D721Med (cell line): ENCODE measurements at places on chromosomes 2 and 18.
A peak's percentile ranks its signal among the peaks of the same experiment; 100 is the strongest.

GRCh38 chr2:130869441-130870160, 32.9 kb downstream of the ARHGEF4 start:
- no peak for DNase-seq

GRCh38 chr2:213199871-213200270, 48.5 kb upstream of the IKZF2 start:
- DNase-seq, result no peak

DNA sequence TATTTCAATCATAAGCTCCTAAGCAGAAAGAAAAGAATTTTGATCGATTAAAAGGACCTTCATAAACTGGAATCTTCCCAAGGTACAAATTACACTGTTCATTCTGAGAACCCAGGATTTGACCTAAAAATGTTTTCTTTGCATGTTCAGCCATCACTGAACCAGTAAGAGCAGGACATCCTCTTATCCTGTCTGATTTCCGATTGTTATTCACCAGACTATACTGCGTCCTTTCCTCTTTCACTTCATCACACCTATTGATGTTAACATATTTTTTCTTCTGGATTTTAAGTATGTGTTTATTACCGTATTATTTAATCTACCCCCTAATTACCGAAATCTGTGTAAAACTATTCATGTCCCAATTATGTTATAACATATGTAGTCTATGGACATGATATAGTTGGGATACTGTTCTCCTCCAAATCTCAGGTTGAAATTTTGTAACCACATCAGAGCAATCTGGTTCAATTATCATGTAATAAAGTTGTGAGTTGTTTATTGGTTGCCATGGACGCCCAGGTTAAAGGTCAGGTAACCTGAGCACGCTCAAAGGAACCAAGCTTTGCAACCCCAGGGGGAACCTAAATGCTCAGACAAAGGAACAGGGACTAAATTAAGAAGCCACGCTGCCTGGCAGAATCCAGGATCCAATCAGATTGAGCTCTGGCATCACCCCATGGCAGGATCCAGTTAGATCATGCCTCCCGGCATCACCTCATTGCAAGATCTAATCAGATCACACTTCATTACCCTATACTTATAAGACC, 11.6 kb upstream of the TBC1D8 start:
- DNase-seq, result no peak

DNA sequence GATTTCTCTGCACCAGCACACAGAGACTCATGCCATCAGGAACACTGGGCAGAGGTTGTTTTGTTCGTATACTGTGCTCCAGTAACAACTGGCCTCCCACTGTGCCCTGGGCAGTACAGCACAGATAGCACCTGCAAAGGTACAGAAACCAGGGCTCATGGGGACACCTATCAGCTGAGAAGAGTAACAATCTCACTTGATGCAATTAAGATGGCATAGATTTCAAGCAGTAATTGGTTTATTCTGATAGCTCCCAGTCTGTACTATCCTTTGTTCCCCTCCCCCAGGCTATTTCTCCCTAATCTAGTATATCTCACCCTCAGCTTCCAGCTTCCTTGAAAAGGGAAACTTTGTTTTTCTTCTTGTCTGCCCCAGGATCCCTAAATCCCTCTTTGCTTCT, 343.9 kb upstream of the MMADHC start:
- no peak for DNase-seq

- no peak for DNase-seq
These were observed 43.5 kb upstream of the ACTR3 start for GRCh38 chr2:113846429-113846828.

GRCh38 chr18:69945220-69946114, 2.2 kb downstream of the CD226 start:
- DNase-seq, result no peak

DNA sequence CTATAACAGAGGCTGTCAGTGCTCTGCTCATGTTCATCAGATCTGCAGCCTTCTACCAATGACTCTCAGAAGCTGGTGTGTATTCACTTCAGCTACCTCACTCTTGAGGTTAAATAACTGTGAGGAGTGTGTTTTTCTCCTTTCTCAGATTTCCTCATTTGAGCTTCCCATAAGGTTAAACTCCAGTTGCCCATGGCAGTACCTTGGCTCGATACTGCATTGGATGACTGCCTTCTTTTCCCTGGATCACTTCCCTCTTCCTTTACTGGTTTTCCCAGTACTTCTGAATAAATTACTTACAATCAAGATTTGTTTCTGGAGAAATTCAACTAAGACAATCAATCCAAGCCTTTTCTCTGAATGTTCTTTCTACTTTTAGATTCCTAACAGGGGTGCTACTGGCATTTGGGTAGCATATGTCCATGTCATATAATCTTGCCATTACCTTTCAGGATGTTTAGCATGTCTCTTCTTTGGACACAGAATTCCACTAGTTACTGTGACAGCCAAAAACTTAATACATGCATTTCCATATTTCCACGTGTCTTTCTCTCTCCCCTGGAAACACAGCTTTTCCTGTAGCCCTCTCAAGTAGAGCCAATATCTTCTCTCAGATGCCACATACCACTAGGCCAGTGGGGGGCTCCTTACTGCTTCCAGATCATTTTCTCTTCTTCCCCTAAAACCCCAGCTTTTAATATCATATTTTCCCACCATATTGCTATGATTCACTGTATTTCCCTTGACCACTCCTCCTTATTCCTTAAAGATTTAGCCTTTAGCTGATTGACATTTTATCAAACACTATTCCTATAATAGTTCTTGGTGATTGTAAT, 15.0 kb upstream of the SPOPL start:
- DNase-seq, result no peak

DNA sequence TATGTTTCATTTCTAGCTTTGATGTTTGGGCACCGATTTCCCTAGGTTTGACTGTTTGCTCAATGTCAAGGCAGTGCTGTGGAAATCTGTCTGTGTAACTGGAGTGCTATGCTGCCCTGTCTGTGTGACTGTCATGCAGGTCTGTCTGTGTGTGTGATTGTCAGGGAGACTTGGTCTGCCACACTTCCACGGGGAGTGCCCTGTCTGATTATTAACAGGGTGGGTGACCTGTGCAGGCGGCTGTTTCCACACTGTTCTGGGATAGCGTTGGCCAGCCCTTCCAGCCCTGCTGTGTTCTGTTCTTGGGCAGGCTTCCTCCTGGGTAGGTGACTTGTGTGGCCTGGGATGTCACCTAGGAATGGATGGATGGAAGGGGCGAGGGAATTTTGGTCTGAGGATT, 85.3 kb downstream of the FHOD3 start:
- no peak for DNase-seq

- DNase-seq, result peak; percentile 92
These were observed at the start of gene KCTD18 for GRCh38 chr2:200509612-200510433. Gene KCTD18 (minus strand): TSS chr2:200510068. CDS start chr2:200507016, 3,052 bp downstream.

GRCh38 chr2:12604341-12604740, 112.4 kb upstream of the TRIB2 start:
- no peak for DNase-seq

GRCh38 chr2:62313449-62314227, 117.7 kb downstream of the B3GNT2 start:
- DNase-seq, result no peak

DNA sequence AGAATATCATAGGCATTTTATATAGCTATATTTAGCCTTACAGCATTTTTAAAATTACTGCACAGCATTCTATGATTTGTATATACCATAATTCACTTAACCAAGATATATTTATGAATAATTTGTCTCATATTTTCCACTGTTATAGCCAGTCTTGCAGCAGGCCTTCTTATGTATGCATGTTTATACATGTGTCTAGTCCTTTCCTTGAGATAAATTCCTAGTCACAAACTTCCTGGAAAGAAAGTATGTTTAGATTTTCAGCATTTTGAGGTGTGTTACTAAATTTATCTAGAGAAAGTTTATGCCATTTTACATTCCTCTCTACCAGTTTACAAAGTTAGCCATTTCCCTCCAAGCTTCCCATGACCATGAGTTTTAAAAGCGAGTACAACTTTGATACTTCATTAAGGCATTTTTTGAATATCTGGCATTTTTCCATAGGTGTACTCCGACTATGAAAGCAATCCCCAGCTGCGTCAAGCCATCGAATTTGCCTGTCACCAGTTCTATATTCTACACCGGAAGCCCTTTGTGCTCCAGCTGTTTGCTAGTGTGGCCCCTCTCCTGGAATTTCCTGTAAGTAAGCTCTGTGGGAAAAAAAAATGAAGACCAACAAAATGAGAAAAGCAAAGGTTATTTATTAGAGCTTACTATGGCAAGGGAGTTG, 59.4 kb upstream of the RPE start:
- DNase-seq, result no peak

DNA sequence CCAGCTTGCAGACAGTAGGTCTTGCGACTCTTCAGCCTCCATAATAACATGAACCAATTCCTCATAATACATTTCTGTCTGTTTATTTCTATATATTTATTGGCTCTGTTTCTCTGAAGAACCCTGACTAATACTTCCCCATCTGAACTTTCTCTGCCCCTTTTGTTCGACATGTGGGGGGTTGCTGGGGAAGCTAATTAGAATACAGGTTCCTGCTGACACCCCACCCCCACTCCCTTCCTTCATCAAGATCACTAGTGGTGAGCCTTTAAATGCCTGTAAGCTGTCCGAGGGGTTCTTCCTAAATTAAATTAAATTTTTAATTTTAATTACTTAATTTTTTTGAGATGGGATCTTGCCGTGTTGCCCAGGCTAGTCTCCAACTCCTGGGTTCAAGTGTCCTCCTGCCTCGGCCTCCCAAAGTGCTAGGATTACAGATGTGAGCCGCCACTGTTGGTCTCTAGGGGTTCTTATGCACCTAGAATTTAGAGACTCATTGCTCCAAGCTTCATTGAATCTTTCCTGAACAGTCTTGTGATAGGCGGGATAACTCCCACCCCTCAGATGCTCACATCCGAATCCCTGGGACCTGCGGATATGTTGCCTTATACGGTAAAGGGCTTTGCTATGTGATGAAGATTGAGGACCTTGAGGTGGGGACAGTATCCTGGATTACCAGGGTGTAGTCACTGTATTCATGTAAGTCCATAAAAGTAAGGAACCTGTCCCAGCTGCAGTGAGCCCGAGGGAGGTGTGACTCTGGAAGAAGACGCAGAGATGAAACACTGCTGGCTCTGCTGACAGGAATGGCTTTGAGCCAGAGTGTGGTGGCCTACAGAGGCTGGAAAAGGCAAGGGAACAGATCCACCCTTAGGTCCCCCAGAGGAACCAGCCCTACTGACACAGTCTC, 26.2 kb downstream of the HPCAL1 start:
- DNase-seq, result no peak

DNA sequence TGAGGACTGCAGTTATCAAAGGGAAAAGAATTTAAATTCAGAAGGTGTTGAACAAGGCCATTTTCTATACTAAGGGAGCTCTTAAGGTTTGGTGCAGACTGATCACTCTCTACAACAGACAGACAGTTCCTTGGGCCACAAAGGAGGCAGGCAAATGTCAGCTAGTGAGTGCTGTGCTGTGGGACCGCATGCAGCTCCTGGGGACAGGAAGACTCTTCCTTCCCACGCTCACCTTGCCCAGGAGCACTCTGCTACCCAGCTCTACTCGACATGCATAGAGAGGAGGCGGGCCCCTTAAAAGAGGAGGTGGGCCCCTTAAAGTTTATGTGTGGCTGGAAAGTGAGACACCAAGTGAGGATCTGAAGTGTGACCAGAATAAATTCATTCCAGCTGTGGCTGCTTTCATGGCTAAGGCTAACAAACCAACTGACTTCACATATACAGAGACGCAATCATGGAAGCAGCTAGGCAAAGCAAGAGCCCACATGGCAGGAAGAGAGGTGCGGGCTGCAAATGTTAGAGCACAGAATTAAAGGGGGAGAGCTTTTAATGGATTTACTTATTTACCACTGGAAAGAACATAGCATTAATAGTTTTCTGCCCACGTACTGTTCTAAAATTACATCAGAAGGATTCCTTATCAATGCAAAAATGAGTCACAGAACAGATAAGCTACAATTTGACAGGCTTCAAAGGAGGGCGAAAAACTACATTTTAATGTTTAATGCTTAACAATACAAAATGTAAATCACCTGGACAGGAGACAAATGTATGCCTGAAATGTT, 101.4 kb upstream of the RNU4ATAC start:
- DNase-seq, result no peak

DNA sequence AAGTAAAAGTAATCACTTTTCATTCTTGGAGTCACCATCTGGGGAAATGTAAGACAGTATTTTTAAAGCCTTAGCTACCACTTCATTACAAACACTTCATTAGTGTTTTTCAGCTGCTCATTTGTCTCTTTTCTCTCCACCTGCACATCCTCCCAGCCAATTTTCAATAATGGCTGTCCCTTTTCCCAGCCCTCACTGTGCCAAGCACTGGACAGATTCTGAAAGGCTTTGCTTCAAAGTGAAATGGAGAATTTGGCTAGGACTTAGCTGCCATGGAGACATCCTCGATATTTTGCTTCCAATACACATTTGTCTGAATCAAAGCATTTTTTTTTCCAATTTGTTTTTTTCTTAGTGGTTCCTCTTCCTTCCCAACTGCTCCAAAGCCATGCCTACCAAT, 272.4 kb upstream of the NRXN1 start:
- DNase-seq, result no peak

DNA sequence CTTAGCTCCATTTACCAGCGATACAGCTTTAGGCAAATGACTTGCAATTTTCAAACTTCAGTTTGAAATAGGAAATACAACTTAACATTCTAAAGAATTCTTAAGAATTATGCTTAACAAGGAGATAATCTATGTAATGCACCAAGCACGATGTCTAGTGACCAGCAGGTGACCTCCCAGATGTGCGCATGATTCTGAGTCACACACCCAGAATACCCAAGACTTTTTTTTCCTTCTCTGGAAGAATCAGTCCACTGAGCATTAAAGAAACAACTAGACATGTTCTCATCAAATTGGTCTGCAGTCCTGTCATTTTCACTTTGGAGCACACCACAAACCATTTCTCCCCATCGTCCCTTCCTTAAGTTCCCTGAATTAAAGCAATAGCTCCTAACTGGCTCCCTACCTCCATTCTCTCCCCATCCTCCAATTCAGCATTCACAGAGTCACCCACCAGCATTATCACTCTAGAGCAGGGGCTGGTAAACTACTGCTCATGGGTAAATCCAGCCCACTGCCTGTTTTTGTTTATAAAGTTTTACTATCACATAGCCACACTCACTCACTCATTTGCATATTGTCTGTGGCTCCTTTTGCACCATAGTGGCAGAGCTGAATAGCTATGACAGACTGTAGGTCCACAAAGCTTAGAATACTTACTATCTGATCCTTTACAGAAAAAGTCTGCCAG, 13.2 kb downstream of the EVA1A start:
- no peak for DNase-seq

GRCh38 chr2:166634706-166635105, 140.7 kb upstream of the SCN7A start:
- DNase-seq, result no peak

DNA sequence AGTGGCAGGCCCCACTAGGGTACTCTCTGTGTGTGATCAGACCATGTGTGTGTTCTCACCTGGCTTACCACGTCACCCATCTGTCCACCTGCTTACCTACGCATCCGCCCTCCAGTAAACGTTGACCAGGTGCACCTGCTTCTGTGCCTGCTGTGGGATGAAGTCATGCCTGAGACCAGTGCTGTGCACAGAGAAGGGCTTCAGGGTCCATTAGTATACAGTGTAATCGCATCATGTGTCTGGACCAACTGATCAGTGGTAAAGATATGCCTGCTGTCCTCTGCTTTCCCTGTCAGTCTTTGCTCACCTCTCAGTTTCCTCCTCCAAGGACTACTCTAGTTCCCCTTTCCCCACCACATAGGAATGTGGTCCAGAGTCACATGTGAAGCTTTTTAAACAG, 109.3 kb downstream of the FHOD3 start:
- DNase-seq, result no peak
